GM23338 (cell line): ENCODE measurements at places on chromosomes 5 and 9.

GRCh38 chr5:75052192-75053053 is at the start of gene GCNT4:
Gene GCNT4 (minus strand): TSS chr5:75052558. CDS start chr5:75030037, 22,521 bp downstream.
- peak; percentile 69 for DNase-seq

GRCh38 chr5:1507457-1507856 is 16.3 kb downstream of the LPCAT1 start:
- DNase-seq: no peak

- no peak for DNase-seq
Measured at GRCh38 chr9:13810510-13810909, 503.4 kb downstream of the NFIB start.

DNA sequence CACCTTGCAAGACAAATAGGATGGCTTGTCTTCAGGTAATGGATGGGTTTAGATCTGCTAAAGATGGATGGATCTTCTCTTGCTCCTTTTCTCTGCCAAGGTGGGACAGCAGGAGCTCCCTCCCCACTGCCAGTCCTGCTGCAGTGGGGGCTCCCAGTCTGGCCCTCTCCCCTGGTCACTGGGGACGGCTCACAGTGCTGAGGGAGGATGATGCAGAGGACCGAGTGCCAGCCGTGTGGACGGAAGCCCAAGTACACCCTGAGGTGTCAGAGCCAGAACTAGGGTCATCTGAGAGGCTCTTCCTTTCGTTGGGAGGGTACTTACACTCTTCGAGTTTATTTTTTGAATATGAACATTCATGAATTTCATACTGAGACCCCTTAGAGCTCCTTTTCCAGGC is 5.7 kb downstream of the CCDC69 start:
- DNase-seq: no peak

DNA sequence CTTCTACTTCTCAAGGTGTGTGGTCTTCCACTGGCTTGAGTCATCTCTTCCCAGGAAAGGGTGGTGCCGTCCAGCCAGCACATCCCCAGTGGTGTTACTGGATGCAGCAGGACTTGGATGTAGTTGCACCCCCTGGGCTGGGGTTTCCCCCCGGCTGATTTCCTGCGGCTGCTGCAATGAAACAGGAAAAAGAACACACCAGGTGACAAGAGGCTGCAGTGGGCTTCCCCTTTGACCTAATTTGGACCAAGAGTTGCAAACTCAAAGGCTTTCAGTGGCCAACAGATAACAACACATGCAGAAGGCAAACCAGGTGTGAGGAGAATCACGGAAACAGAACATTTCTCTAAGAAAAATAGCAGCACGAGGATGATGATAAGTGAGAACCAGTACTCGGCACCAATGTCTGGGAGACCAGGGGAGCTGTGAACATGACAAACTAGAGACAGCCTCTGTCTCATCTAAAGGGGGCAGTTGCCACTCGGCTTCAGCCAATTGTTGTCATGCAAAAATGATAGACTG is 83.7 kb downstream of the PDE6A start:
- DNase-seq: peak; percentile 34

DNA sequence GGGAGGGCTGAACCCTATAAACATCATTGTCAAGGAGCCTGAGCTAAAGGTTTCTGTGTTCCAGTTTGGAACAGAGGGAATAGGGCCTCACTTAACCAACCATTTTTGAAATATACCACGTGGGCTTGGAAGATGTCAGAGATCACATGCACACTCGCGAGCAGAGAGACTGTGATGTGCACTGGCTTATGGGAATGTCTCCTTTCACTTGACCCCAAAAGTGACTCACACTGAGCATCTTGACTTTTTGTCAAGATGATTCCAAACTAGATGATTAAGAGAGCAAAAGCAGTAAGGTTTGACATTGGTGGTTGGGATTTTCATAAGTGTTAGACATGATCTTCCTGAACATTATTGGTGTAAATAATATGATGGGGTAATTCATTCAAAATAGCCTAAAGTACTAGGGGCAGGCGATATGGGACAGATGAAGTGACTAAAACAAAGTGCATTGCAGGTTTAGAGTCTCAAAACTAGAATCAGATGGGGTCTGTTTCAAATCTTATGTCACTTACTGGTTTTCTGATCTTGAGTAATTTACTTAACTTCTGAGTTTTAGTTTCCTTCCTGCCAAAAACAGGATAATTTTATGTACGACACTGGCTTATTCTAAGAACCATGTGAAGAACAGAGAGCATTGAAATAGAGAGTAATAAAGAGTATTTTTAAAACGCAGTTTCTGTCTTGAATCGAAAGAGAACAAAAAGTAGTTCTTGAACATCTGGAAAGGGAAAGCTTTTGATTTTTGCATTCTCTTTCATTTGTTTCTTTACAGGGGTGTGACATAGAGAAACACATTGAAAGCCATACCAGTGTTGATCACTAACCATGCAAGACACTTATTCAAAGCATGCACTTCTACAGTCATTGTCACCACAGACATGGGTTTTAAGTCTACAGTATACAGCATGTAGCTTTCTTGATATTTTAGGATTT is 383.0 kb downstream of the DIRAS2 start:
- DNase-seq: no peak

DNA sequence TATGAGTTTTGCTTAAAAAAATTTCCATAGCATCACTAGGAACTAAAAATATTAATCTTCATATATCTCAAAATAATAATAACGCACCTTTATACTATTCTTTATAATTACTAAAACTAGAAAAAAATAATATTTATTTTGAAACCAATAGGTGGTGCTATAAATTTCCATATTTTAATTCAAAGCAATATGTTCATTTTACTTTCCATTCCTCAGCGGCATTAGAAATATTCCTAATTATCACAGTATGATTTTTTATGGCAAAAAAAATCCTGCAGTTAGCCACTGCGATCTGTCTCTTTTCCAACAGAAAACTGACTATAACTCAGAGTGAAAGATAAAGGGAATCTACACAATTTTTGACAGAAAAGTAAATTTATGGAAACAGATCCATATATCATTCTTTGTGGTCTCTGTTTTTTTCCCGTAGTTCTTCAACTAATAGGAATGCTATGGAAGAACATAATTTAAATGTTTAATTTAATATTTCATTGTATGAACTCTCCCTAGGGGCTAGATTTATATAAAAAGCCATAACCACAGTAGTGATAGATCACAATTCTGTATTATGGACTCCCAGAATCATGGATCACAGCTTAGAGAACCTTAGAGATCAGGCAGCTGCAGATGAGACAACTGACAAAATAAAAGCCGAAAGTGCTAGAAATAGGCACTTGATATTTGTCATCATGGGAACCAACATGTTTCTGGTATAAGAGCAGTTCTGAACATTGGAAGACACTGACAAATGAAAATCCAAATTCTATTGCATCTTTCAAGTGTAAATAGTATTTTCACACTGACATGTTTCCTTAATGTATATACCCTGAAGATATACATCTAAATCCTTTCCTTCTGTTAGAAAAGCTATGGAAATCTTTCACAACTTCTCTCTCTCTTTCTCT is 167.7 kb upstream of the MPDZ start:
- DNase-seq: no peak

DNA sequence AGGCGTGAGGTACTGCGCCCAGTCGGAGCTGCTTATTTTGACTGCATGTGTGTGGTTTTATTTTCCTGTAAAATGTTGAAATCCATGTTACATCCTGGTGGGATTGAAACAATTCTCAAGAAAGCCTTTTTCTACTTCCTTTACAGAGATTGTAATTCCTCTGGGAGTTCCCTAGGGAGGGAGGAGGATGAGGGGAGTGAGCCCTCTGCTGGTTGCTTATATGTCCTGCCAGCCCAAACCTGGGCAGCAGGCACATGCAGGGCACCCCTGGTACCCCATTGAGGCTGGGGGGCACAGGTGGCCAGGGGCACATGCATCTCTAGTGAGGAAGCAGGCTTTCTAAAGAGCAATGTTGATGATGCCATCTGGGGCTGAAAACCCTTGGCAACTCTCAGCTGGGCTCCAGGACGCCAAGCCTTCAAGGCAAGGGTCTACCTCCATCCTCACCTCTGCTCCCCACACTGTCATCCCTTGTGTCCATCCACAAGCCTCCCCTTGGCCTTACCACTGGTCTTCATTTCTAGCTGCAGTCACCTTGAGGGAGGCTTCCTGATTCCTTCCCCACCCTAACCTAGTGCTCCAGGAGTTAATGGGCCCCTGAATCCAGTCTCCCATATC is 84.7 kb upstream of the TNFSF8 start:
- peak; percentile 81 for DNase-seq
